ENCODE measurements at places on chromosomes 13 and 19. TPM values are rescaled to one million over a fixed set of nuclear protein-coding genes. Genes with fewer than 3 reads are reported as not detected.

WIZ gene
- 16.1 TPM for total RNA-seq

DCLK1 gene
- 10.4 TPM for total RNA-seq

NLRP9 gene
- total RNA-seq = not detected

CBARP gene
- total RNA-seq = 6.7 TPM

NUMBL gene
- 18.3 TPM for total RNA-seq

FUT6 gene
- not detected for total RNA-seq

ATXN8OS gene
- not detected for total RNA-seq

SIGLEC12 gene
- not detected for total RNA-seq

APBA3 gene
- 36.8 TPM for total RNA-seq

Data from H7 (cell line).